HFFc6 (cell line): ENCODE measurements at places on chromosomes 1 and 21.

GRCh38 chr1:197841883-197842553 lies 60.4 kb upstream of the C1orf53 start:
- DNase-seq = no peak

GRCh38 chr1:30417001-30417700 lies 306.2 kb downstream of the MATN1 start:
- DNase-seq = no peak

DNA sequence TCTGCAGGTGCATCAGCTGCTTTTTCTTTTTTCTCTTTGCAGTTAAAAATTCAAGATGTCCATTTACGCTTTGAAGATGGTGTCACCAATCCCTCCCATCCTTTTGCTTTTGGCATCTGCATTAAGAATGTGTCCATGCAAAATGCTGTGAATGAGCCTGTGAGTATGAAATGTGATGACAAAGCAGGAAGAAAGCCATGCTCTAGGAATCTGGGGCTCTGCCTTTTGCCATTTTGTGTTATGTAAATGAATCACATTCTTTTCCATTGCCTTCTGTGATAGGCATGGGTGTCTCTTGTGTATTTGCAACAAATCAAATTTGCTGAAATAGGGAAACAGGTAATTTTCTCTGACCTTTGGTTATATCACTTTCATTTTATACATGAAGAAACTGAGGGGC lies 19.4 kb downstream of the VPS13D start:
- DNase-seq = peak; percentile 47

DNA sequence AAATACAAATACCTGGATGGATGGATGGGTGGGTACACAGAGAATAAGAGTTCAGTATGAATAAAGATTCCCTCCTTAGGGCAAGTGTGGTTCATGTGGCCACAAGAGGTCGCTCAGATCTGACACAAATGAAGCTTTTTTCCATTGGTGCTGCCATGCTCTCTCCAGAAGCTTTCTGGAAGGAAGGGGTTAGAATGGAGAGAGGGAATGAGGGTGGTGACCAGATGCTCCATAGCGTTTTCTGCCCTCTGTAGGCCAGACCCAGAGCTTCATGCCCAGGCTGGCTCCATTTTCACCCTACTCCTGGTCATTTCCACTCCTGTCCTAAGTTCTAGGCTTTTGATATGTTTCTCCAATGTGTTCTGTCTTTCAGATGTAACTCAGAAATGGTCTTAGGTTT lies 3.3 kb upstream of the FCRL6 start:
- peak; percentile 89 for DNase-seq

DNA sequence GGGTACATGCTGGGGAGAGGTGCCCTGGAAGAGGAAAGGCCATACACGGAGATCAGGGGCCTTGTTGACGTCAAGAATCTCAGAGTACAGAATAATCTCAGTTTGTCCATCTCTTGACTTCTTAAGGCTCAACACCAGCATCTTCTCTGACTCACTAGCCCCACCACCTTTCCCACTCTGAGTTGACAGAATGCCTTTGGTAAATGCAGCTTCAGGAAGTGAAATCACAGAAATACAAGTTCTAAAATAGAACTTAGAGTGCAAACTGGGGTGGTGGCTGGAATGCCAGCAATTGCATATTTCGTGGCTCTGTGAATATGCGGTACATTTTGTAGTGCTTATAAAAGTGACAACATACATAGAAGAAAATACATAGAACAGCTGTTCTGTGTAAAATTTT lies 1.6 kb downstream of the COG2 start:
- DNase-seq = peak; percentile 43

DNA sequence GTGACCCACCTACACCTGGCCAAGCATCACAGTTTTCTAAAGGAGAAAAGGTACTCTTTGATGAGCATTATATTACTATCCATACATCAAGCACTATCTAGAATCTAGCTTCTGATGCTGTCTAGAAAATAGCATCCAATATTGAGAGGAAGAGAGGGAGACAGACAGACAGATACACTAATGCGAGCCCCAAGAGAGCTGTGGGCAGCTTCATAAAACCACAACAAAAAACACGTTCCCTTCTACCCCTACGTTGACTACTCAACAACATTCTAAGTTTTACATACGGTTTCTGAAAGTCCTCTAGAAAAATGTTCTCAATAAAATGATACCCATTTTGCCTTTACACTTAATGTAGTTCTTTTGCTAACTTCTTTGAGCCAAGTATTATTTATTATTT lies 221.8 kb downstream of the SLC45A1 start:
- no peak for DNase-seq

GRCh38 chr1:39981945-39982344 lies 27.0 kb downstream of the MFSD2A start:
- DNase-seq = peak; percentile 90

GRCh38 chr1:17744666-17745478 lies 10.3 kb upstream of the ACTL8 start:
- no peak for DNase-seq

DNA sequence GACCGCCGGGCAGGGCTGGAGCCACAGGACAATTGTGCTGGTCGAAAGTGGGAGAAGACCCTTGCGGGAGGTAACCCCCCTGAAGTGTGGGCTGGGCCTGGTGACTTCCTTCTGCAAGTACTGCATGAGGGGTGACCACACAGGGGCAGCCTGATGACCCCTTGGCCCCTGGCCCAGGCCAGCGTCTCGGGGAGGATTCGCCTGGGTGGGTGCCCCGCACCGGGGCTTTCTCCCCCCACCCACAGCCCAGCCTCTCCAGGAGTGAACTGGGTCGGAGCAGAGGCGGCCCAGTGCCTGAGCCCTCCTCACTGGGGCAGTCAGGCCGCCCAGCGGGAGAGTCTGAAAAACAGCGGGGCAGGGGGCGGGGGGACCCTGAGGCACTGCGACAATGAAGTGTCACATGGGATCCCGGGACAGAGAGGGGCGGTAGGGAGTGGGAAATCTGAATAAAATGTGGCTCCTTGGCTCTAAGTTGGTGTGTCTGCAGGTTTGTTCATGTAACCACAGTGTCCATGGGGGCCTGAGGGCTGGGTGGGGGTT lies 1.6 kb upstream of the DNMT3L start:
- no peak for DNase-seq
